ENCODE measurements at places on chromosomes 16 and 17.

DNA sequence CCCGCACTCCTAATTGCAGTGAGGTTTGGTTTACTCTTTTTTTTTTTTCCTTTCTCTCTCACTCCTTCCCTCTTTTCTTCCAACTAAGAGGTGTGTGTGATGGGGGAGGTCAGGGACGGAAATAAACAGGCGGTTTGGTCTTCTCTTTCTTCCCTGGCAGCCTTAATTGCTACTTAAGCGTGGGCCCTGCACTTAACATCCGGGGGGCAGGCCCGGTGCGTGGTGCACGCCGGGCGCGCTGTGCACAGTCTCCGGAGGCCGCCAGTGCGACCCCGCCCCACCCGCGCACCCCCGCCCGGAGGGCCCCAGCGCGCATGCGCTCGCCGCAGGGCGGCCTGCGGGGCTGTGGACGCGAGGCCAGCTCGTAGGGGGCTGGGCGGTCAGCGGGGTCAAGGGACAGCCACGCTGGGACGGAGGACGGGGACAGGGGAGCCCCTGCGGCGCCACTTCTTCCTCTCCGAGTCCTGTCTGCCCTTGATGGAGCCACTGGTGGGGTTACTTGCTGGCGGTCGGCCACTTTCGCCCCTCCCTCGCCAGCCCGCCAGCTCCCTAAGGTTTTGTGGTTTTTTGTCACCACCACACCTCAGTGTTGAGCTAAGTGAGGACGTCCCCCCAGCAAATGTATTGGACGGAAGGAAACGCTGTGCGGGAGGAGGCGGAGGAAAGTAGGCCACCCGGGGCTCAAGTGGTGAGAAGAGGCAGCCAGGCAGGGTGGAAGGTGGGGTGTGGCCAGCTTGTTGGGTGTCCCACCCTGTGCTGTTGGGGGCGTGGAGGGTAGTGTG is 120.9 kb downstream of the MRM1 start:
- peak; percentile 75 for DNase-seq

- no peak for DNase-seq
Measured at GRCh38 chr16:11149011-11149616, 106.9 kb downstream of the SOCS1 start.

DNA sequence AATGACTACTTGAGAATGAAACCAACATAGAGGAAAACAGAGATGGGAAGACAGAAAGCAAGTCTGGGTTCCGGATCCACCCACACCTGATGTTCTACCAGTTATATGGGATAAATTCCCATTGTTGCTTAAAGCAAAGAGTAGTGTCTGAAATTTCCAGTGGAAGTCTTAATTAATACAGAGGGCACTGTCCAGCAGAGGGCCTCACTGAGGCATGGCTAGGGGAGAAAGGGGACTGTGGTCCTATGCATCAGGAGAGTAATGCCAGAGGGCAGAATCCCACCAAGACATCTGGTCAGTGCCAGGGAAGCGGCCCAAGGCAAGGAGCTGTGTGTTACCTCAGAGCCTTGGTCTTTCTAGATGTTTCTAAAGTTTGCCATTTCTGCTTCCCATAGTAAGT is 7.5 kb upstream of the UMOD start:
- no peak for DNase-seq

- DNase-seq = no peak
Measured at GRCh38 chr16:17983847-17984639, 352.5 kb downstream of the NPIPA8 start.

DNA sequence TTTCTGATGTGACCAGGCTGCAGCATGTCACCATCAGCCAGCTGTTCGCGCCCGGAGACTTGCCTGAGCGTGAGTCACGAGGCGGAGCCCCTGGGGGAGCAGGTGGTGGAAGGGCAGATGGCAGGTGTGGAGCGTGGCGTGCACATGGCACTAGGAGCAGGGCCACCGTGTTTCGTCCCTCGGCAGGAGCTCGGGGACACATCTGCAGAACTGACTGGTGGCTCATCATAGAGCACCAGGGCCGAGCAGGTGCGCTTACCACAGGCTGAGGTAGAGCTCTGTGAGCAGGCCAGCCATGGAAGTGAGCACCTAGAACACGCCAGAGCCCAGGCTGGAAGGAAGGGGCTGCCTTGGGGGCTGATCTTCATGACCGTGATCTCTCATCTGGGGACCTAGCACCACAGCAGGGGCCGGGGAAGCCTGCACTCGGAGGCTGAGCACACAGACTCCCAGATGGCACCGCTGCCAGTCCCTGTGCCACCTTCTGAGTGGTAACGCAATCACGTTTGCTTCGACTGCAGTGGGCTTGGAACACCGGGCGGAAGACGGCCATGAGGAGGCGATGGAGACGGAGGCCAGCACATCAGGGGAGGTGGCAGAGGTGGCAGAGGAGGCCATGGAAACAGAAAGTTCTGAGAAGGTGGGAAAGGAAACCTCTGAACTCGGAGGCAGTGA is 61.8 kb upstream of the ENDOV start:
- DNase-seq = no peak

DNA sequence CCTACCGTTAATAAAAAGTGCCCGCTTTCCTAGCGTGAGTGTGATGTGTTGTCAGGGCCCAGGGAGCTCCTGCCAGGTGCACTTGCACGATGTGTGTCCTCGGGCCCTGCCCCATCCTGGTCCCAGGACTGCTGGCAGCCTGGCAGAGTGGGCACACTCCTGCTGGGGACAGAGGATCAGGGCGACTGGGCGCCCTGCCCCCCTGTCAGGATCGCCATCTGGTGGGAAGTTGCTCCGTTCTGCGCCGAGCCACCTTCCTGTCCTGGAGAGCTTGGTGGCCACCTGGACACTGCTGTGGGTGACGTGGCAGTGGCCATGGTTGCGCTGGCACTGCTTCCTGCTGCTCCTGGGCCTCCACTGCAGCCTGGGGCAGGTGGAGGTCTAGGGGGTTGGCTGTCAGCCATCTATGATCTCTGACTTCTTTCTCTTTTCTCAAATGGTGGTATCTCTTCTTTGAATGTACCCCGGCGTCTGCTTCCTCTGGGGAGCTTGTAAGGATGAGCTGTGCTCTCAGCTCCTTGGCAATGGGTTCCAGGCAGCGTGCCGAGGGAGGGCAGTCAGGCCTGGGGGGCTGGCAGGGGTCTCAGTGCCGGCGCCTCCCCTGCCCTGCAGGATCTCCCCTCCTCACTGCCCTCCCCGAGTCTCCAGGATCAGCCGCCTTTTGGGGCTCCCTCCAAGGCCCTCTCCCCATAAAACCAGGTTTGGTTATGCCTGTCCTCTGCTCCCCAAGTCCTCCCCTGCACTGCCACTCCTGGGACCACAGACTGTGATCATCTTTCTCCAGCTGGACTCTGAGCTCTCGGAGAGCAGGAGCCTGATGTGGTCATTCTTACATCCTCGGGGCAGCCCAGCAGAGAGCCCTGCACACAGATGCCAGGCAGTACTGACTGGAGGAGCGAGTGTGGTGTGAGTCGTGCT is 76.9 kb downstream of the AMFR start:
- DNase-seq = no peak

DNA sequence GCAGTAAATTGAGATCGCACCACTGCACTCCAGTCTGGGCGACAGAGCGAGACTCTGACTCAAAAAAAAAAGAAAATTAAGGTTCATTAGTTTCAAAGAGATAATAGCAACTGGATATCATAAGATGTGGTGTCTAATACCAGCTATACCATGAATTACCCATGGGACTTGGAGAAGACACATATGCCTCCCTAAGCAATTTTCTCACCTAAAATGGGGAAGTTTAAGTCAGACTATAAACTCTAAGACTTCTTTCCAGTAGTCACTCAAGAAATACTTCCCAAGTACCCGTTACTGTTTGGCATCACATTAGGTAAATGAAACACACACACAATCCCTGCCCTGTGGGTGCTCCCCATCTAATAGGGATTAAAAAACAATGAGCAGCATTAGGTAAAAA is 22.6 kb downstream of the SMURF2 start:
- no peak for DNase-seq

DNA sequence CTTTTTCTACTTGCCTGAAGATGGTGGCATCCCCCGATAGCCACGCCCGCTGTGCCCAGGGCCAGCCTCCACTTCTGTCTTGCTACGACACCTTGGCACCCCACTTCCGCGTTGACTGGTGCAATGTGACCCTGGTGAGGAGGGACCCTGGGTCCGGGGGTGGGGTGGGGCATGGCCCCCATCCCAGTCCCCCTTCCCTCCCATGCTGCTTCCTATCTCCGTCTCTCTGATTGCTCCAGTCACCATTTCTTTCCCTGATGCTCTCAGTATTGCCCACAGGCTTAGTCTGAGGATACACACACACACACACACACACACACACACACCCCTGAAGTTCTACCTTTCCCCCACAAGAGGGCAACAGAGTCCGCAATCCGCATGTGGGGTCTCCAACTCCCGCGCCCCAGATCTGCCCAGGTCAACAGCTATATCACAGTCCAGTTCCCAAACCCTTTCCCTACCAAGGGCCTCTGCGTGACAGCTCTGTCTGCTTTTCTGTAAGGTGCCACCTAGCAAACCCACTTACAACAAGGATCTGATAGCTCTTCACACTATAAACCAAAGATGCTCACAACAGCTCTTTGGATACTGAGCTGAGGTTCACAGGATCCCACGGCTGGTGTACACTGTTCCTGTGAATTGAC is 3.4 kb downstream of the SGCA start:
- DNase-seq = peak; percentile 34

DNA sequence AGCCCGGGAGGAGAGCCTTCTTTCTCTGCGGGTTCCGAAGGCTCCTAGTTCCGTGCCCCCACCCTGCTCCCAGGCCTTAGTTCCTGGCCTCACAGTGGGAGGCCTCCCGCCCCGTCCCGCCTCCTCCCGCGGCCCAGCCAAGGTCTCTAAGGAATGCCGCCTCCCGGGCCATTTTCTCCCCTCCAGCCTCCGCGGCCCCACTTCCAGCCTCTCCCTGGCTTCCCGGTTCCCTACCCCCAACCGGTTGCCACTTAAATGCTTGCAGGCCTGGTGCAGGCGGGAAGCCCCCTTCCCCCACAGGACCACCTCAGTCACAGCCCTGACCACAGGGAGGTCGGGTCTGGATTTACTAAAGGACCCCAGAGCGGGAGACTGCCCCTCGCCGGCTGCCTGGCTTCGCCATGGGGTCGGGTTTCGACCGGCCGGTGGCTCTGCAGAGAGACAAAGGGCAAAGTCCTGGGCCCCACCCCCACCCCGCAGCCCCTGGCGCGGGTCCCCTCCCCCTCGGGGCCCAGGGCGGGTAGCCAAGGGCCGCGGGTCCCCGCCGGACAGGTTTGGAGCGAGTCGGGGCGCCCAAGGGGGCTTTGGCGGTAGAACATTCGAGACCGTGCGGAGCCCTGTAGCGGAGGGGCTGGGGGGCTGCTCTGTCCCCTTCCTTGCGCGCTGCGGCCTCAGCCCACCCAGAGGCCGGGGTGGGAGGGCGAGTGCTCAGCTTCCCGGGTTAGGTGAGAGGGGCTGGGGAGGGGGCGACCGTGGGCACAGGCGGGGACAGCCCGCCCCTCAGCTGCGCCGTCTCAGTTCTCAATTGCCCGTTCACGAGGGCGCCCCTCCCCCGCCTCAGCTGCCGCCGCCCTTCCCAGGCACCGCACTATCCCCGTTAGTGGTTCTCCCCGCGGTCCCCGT is 16.4 kb downstream of the IGF2BP1 start:
- no peak for DNase-seq

GRCh38 chr16:260326-260725 is 15.4 kb downstream of the RGS11 start:
- no peak for DNase-seq

DNA sequence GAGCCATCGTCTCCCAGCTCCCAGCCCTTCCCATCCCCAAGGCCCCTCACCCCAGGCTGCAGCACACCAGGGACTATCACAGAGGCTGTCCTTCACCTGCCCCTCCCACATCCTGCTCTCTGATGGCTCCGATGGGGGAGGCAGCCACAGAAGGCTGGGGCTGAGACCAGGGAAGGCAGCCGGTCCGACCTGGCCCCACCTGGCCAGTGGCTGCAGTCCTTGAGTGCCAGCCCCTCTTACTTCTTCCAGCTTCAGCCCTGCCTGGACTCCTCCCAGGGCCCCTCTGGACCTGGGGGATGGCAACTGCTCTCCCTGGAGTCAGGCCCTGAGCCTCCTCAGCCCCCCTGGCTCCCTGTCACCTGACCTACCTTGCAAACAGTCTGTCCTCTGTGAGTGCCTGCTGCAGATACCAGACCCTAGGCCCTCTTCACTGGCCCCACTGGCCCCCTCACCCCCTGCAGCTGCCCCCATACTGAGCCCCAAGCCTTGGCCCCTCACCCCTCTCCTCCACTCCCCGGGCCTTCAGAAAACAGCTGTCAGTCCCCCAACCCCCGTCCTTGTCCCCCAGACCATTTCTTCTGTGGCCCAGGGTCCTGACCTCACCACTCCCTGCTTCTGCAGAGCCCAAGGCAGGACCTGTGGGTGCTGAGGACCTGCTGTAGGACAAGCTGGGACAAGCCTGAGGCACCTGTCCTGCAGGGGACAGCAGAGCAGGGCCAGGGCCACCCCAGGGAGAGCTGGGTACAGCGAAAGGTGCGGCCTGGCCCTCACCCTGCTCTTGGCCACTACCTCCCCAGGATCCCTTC is 12.6 kb upstream of the SRRM2 start:
- no peak for DNase-seq

GRCh38 chr17:59617156-59617732 is 2.5 kb upstream of the CLTC start:
- DNase-seq = no peak

DNA sequence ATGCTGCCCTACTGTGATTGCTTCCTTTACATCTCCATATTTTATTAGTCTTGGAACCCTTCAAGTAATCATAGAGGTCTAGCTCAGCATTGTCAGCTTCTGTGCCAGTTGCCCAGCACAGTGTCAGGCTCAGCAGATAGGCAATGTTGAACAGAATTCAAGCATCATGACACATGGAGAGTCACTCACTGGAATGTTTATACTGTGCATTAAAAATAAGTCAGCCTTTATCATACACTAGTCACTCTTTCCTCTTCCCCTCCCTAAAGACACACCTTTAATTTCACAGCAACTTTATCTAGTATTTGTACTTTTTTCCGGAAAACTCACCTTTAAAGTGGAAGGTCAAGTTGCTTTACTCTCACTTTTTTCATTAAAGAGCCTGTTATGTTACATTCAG is 253.8 kb upstream of the CDH11 start:
- DNase-seq = no peak

GRCh38 chr17:65536573-65537342 is 24.7 kb downstream of the AXIN2 start:
- DNase-seq = no peak

GRCh38 chr17:12627177-12627629 is 38.5 kb upstream of the MYOCD start:
- DNase-seq = no peak

- no peak for DNase-seq
Measured at GRCh38 chr17:3983606-3984484, 19.6 kb upstream of the ATP2A3 start.

- no peak for DNase-seq
Measured at GRCh38 chr17:28033972-28034714, 8.3 kb upstream of the NLK start.

GRCh38 chr17:39114723-39115122 is 36.7 kb downstream of the PLXDC1 start:
- DNase-seq = no peak
